ENCODE measurements at places on chromosomes 11 and 22.
A peak's percentile ranks its signal among the peaks of the same experiment; 100 is the strongest.

- DNase-seq: no peak
Observed at GRCh38 chr22:20532256-20532993, 25.0 kb downstream of the MED15 start.

- DNase-seq: no peak
Observed at GRCh38 chr11:13850231-13851005, 112.1 kb upstream of the SPON1 start.

- DNase-seq: no peak
Observed at GRCh38 chr11:67503119-67504004, 1.8 kb downstream of the PITPNM1 start.

- DNase-seq: peak; percentile 75
Observed at GRCh38 chr22:17705951-17706900, 67.7 kb downstream of the BCL2L13 start.

- no peak for DNase-seq
Observed at GRCh38 chr11:93804879-93805278, 20.8 kb downstream of the MED17 start.

DNA sequence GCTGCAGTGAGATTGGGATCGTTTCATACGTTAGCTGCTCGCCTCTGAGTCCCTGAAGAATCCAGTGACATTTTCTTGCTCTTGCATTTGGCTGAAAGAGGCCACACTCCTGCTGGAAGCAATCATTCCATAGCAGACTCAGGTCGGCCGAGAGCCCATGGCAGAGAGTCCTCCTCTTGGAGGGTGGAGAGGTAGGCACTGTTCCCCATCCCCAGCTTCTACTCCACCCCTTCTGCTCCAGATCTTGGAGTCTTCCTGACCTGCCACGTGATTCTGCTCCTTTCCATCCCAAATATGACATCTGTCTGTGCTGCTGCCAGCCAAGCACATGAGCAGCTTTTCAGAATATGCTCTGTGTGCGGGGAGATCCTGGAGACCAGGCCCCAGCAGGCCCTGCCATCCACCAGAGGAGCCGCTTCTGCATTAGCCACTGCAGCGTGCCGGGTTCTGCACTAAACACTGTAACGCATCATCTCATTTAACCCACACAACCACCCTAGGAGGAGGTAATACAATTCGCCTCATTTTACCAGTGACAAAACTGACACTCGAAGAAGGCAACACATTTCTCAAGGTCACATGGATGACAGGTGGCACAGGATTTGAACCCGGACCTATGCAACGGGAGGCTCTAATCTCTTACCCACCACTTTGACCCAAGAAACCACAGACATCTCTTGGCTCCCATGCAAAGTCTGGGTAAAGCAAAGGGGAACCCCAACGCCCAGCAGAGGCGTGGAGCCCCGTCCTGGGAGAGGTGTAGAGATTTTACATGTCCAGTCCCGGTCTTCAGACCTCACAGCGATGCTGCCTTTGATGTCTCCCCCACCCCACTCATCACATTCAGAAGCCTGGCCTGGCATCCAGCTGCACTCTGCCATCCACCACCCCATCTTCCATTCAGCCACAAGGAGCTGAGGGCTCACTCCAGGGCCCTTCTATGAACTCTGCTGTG is 78.8 kb downstream of the FEZ1 start:
- DNase-seq: no peak

DNA sequence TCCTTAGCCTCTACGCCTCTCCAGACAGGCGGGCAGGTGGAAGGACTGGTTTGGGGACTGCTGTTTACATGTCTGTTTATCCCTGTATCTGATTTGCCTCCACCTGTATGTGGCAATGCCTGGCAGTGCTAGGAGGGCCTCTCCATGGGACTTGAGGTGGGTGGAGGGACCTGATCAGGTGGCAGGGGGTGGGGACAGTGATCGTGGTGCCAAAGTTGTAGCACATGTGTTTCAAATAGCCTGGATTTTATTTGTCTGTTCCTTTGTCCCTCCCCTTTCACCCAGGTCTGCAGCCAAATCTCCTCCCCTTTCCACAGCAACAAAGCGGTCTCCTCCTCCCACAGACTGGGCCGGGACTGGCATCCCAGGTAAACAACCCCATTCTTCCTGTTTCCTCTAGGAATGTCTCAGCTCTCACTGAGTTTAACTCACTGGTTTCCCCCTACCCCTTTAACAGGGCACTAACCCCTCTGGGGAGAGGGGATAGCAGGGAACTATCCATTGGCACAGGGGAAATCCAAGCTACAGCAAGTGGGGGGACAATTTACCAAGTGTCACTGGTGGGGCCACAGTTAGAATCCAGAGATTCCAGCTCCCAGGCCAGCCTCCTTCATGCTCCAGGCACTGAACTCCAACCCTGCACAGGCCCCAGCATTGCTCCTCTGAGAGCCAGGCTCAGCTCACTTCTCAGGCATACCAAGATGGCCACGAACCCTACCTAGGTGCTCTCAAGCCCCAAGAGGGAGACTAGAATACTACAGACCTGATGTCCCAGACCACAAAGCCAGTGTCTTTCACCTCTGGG is 22.9 kb upstream of the TLCD5 start:
- DNase-seq: no peak

DNA sequence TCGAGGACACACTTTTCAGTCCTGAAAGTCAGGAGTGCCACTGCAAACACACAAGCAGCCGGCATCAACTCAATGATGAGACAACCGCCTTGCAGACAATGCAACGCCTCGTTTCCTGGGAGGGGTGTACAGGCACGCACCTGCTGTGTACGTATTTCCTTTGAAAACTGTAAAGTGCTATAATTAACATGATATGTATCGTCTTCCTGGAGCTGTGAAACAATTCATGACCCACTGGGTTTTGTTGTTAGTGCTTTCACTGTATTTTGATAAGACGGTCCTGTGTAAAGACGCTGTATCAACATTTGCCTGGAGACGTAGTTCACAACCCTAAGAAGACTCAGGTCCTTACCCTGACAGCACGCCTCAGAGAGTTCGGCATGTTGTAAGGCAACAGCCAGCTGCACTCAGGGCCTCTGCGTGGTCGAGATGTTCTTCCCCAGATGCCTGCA is 105.7 kb upstream of the ANO1 start:
- DNase-seq: no peak

- DNase-seq: peak; percentile 45
Observed at GRCh38 chr11:77141034-77141433, 13.0 kb downstream of the MYO7A start.

GRCh38 chr11:107564877-107565218 is 687 bp downstream of the ALKBH8 start:
- DNase-seq: no peak

DNA sequence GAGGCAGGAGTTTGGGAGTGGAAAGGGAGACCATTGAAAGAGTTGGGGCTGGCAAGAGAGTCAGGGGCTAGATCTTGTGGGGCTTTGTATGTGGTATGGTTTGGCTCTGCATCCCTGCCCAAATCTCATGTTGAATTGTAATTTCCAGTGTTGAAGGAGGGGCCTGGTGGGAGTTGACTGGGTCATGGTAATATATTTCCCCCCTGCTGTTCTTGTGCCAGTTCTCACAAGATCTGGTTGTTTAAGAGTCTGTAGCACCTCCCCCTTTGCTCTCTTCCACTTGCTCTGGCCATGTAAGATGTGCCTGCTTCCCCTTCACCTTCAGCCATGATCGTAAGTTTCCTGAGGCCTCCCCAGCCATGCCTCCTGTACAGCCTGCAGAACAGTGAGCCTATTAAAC is 10.1 kb upstream of the RAB3IL1 start:
- DNase-seq: no peak

DNA sequence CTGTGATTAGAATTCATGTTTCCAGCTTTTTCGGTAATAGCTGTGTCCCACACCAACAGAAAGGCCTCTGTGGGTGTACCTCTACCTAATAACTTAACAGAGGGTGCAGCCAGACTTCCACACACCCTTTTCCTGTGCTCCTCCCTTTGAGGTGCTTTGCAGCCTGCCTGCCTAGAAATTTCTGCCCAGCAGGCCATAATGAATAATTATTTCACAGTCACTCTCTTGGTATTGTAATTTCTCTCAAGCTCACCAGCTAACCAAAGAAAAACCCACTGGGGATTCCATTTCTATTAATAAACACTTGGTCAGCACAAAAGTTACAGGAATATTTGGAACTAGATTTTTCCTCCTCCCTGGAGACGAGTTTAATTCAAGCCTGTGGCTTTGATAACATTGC is 13.3 kb downstream of the WT1 start:
- DNase-seq: no peak

GRCh38 chr11:117691516-117691915 is 105.5 kb downstream of the DSCAML1 start:
- DNase-seq: no peak

DNA sequence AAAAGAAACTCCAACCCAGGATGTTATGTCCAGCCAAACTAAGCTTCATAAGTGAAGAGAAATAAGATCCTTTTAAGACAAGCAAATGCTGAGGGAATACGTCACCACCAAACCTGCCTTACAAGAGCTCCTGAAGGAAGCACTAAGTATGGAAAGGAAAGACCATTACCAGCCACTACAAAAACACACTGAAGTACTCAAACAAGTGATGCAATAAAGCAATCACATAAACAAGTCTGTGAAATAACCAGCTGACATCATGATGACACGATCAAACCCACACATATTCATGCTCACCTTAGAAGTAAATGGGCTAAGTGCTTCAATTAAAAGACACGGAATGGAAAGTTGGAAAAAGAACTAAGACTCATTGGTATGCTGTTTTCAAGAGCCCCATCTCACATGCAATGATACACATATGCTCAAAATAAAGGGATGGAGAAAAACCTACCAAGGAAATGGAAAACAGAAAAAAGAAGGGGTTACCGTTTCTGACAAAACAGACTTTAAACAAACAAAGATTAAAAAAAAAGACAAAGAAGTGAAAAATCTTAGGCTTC is 82.5 kb downstream of the GAB4 start:
- no peak for DNase-seq

DNA sequence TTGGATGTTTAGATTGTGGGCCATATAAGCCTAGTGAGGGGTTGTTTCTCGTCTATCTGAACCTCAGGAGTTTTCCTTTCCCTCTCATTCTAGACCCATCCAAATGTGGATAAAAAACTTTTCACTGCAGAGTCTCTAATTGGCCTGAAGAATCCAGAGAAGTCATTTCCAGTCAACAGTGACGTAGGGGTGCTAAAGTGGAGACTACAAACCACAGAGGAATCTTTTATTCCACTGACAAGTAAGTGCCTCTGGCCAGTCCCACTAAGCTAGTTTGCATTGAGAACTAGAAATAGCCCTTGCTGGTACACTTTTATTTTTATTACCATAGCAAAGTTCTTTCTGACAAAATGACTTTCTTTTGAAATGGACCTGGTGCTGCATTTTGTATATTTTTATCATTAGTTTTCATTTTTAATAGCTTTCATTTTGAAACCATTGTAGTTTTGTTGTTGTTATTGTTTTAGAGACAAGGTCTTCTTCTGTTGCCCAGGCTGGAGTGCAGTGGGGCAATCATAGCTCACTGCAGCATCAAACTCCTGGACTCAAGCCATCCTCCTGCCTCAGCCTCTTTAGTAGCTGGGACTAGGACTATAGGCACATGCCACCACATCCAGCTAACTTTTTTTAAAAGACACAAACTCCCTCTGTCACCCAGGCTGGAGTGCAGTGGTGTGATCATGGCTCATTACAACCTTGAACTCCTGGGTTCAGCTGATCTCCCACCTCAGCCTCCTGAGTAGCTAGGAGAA is 14.6 kb upstream of the PHLDB1 start:
- no peak for DNase-seq

- no peak for DNase-seq
Observed at GRCh38 chr11:74417379-74417804, 19.2 kb upstream of the PGM2L1 start.

DNA sequence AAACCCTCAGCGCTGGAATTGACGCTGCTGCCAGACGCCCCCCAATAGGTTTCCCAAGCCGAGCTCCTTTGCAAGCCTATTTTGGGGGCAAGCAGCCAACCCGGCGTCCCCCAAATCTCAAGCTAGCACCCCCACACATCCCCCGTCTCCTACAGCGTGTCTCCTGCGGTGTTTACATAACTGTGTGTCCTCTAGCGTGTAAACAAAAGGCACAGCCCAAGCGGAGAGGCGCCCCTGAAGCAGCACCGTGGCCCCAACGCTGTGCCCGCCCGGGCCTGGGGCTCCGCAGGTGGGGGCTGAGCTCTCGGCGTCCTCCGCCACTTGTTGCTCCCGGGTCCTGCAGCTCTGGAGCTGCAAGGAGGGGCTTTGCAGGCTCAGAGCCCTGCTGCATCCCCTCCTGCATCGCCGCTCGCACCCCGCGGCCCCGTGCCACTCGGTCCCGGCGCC is 1.6 kb downstream of the CADM1 start:
- DNase-seq: no peak

GRCh38 chr11:110491577-110492320 is 62.0 kb downstream of the FDX1 start:
- DNase-seq: no peak

DNA sequence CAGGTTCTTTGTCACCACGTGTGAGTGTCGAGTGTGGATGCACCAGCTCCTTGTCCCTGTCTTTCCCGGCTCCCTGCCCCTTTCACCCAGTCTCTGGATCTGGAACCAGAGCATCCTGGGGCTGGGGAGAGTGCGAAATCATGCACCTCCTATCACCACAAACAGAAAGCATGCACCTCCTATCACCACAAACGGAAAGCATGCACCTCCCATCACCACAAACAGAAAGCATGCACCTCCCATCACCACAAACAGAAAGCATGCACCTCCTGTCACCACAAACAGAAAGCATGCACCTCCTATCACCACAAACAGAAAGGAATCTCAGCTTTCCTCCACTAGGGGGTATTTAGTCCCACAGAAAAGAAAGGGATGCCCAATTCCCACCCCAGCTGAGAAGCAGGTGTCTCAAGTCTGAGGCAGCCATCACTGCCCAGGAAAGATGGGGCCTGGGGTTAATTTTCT is 5.9 kb upstream of the GLB1L3 start:
- no peak for DNase-seq

DNA sequence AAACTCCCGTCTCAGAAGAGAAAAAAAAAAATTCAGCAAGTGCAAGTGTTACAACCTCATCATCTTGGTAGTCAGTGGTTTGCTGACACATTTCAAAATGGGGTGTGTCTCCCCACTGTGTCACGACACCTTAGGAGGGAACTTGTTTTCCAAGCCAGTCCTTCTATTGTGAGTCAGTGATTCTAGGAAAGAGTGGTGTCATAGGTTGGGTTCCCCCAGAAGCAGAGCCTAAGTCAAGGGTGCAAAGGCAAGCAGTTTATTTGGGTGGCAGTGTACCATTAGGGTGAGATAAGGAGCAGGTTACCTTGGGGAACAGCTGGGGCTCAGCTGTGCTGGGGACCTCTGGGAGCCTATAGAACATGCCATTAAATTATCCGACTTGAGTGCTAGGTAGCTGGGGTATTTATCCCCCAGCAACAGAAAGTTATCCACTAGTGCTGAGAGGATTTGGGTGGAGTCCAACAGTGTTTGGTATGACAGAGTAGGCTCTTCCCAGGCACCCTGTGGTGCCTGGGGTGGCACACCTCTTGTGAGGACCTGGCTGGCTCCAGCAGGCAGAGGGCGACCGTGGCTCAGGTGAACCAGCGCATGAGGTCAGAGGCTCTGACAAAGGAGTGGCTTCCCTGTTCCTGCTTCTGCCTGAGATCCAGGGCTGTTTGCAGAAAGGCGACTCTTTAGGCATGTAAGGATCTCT is 41.7 kb downstream of the KIAA1671 start:
- no peak for DNase-seq

Measured in SHP77 (cell line).